Caco-2 (cell line): ENCODE measurements at places on chromosomes 4 and X. TPM values are rescaled to one million over a fixed set of nuclear protein-coding genes. Genes with fewer than 3 reads are reported as not detected.

DNA sequence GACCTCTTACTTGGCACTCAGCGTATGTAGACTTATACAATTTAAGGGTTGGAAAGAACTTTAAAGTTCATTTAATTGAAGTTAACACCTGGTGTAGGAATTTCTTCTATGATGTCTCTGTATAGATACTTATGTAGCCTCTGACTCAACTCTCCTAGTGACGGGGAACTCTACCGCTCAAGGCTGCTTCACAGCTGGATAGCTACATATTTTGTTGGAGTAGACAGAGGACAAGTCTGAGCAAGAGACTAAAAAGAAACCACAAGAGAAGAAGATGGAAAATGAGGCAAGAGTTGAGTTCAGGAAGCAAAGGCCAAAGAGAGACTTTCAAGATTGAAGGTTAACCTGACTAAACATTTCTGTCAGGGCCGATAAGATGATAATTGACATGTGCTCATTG lies 52.6 kb downstream of the GPR50 start:
- no peak for DNase-seq
- no peak overlapping the region for H3K4me3 ChIP-seq
- H3K27me3 ChIP-seq = no peaks in the 10 kb centered on the region
- H3K4me1 ChIP-seq = no peaks in the 10 kb centered on the region

Gene DDX53
- not detected in 2 replicates for total RNA-seq

DNA sequence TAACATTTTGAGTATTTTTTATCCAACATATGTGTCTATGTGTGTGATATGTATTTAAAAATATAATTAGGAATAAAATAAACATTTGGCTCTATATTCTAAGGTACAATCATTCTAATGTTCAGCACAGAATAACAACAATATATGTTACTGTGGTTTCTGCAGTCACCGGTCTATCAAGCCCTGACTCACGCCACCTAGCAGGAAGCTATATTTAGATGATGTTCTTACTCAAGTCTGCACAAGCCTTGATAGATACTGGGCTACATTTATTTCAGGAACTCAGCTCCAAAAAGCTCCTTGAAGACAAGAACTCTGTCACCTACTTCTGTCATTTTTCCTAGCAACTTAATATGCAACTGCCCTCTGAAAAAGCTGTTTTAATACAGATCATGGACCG lies 152.0 kb upstream of the FTHL17 start:
- H3K36me3 ChIP-seq = no peaks in the 10 kb centered on the region
- H3K4me1 ChIP-seq = peaks cover 23% of the 10 kb centered on the region
- no peak for DNase-seq
- no peak overlapping the region for H3K27ac ChIP-seq

DNA sequence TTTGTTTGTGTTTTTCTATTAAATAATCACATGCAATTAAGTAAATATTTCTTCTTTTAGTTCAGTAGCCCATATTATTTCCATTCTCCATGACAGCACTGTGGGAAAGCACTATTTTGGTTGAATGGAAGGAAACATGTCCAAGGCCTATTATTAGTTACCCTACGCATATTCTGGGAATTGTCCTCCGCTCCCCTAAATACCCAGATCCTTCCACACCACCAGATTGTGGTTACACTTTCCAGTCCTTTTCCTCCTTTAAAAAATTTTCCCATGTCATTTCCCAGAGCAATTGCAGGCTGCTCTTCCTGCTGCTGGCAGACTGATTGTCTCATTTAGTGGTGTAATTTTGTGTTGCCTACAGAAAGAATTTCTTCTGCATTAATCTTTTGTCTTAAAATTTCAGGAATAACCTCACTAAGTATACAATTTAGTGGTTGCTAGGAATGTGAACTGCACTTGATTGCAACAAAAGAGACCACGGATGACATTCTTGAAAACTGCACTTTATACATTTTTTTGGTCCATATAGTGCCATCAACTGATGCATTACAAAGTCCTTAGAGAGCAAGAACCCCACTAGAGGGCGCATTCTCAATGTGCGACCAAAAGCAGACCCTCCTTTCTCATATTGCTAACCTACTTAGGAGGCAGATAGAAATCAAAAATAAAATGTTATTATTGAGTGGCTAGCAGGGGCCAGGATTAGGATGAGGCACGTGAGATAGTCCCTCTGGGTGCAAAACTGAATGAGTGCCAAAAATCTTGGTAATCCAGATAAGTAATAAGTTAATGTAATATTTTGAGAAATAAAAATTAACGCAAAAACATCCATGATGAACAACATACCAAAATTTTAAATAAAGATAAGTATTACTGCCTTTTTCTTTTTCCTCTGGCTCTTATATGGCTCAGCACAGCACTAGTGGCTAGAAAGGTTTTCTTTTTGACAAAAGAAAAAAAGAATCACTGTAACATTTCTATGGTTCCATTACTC lies 98.8 kb upstream of the IQCM start:
- H3K4me1 ChIP-seq = no peaks in the 10 kb centered on the region
- H3K27me3 ChIP-seq = no peaks in the 10 kb centered on the region
- peak; percentile 62 for DNase-seq
- H3K27ac ChIP-seq = no peak overlapping the region

- H3K27ac ChIP-seq = peak overlapping the region; percentile 72
- peak overlapping the region; percentile 96 for H3K4me3 ChIP-seq
- no peak for DNase-seq
- no peaks in the 10 kb centered on the region for H3K27me3 ChIP-seq
- H3K36me3 ChIP-seq = no peaks in the 10 kb centered on the region; the same call in 1 of the 2 replicates
Observed at GRCh38 chr4:48778431-48779094, 1.5 kb downstream of the FRYL start.

DNA sequence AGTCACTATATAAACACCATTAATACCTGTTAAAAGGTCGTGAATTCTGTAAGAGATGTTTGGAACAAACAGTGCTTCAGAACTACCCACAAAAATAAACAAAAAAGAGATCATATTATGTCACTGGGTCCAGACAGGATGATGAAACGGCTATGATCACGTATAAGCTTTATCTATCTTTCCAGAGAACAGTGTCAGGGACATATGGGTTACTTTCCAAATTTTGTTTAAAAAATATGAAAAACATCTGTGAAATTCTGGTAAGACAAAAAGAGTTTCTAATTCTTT lies 90.0 kb downstream of the SORBS2 start:
- DNase-seq = no peak
- H3K36me3 ChIP-seq = no peaks in the 10 kb centered on the region
- peaks cover 9% of the 10 kb centered on the region; the same call in 1 of the 2 replicates for H3K4me1 ChIP-seq
- H3K27ac ChIP-seq = no peak overlapping the region

GRCh38 chr4:79281566-79282359 lies 44.1 kb downstream of the NAA11 start:
- H3K36me3 ChIP-seq = no peaks in the 10 kb centered on the region
- H3K27me3 ChIP-seq = no peaks in the 10 kb centered on the region
- H3K27ac ChIP-seq = no peak overlapping the region
- no peak for DNase-seq

Gene GATA1
- total RNA-seq = not detected in 2 replicates

- H3K4me3 ChIP-seq = no peak overlapping the region
- H3K27ac ChIP-seq = no peak overlapping the region
- no peaks in the 10 kb centered on the region for H3K4me1 ChIP-seq
- no peaks in the 10 kb centered on the region for H3K27me3 ChIP-seq
- no peak for DNase-seq
Observed at GRCh38 chr4:125389713-125390112, 75.0 kb downstream of the FAT4 start.

DNA sequence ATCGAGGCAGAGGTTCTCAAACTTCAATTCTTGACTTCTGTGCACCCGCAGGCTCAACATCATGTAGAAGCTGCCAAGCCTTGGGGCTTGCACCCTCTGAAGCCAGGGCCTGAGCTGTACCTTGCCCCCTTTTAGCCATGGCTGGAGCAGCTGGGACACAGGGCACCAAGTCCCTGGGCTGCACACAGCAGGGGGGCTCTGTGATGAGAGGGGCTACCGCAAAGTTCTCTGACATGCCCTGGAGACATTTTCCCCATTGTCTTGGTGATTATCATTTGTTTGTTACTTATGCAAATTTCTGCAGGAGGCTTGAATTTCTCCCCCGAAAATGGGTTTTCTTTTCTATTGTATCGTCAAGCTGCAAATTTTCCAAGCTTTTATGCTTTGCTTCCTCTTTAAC lies 4.9 kb upstream of the MAGEB17 start:
- H3K4me1 ChIP-seq = no peaks in the 10 kb centered on the region
- H3K27ac ChIP-seq = no peak overlapping the region
- H3K4me3 ChIP-seq = no peak overlapping the region
- no peak for DNase-seq
- H3K36me3 ChIP-seq = no peaks in the 10 kb centered on the region

DNA sequence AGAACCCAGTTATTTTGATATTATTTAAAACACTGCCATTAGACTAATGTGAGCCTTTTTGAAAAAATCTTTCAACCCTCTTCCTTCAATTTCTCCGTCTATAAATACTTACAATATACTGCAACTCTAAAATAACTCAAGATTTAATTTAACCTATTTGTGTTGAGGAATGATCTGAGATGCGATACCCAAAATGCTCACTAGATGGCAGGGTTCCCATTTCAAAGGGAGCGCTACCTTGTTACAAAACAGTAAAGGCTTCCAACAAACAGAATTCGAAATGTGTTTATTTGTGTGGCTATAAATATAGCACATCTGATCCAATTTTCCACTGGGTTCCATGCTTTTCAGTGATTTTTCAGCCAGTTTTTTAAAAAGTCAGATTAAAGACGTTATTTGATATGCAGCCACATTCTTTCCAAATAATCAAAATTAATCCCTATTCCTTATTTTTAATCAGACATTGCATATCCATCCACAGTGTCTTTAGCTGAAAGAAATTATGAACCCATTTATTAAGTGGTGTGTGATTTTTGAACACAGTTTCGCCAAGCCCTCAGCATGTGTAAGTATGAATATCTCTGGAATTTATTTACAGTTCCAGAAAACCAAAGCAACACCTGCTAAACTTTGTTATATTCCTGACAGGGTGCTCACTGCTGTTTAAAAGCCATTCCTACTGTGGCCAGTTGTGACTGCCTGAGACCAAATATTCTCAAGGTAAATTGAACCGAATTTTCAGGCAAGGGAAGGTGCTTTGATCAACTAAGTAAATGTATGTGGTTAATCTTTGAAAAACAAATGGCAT lies 668.0 kb upstream of the LCORL start:
- no peaks in the 10 kb centered on the region for H3K27me3 ChIP-seq
- peak; percentile 46 for DNase-seq
- no peaks in the 10 kb centered on the region for H3K36me3 ChIP-seq
- peaks cover 42% of the 10 kb centered on the region for H3K4me1 ChIP-seq
- no peak overlapping the region for H3K27ac ChIP-seq

Gene IL15
- 0.37 TPM in 1 of 2 replicates, not detected in the other for total RNA-seq

DNA sequence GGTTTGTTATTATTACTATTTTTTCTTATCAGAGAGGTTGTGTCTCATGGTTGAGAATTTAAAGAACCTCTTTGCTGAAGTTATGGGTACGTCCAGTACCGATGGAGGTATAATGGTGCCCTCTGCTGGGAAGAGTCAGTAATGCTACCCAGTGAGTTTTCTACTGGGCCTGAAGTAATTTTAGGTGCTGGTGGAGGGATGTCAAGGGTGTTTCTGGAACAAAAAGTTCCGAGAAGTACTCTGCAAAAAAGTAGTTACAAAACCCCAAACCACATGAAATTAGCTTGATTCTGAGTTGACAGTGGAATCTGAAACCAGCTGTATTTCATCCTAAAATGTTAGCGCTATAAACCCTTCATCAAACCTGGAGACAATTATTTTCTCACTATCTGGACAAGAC lies 102.5 kb upstream of the MID1 start:
- H3K36me3 ChIP-seq = no peaks in the 10 kb centered on the region
- no peak overlapping the region for H3K4me3 ChIP-seq

- no peaks in the 10 kb centered on the region for H3K36me3 ChIP-seq
- no peak for DNase-seq
Observed at GRCh38 chrX:150692296-150692695, 900 bp upstream of the MTMR1 start.

DNA sequence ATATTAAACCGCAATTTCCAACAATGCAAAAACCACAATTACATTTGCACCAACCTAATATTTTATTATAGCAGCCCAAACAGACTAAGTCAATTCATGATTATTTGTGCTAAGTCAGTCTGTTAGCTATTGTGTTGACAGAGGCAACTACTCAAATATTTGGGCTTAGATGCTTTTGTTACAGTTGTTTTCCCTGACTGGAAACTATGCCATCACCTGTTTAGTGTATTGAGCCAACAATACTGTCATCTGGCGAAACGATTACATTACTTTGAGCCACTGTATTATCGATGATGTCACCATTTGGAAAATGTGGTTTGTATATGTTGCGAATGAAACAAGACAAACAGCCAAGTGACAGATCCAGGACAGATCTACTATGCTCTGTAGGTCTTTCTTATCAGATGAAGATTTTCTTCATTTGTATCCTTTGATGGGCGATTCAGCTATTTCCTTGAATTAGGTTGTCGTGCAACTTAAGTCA lies 38.7 kb upstream of the INTS6L start:
- H3K4me1 ChIP-seq = no peaks in the 10 kb centered on the region
- no peak overlapping the region for H3K27ac ChIP-seq
- DNase-seq = no peak
- H3K27me3 ChIP-seq = no peaks in the 10 kb centered on the region
- H3K4me3 ChIP-seq = no peak overlapping the region

- no peak for DNase-seq
- H3K4me3 ChIP-seq = no peak overlapping the region
- H3K36me3 ChIP-seq = no peaks in the 10 kb centered on the region
- peaks cover 17% of the 10 kb centered on the region for H3K4me1 ChIP-seq
- H3K27ac ChIP-seq = no peak overlapping the region
Observed at GRCh38 chr4:108049406-108049805, 59.7 kb downstream of the HADH start.

Gene PPP4R3C
- not detected in 2 replicates for total RNA-seq
